Hematopoietic multipotent progenitor cell treated with erythropoietin and hydrocortisone succinate and interleukin-3 and kit ligand, for 15 days (in vitro differentiated cells): ENCODE measurements at places on chromosomes 16 and 17.
A peak's percentile ranks its signal among the peaks of the same experiment; 100 is the strongest.

GRCh38 chr17:40530531-40530994 is 29.1 kb upstream of the TNS4 start:
- DNase-seq: no peak

DNA sequence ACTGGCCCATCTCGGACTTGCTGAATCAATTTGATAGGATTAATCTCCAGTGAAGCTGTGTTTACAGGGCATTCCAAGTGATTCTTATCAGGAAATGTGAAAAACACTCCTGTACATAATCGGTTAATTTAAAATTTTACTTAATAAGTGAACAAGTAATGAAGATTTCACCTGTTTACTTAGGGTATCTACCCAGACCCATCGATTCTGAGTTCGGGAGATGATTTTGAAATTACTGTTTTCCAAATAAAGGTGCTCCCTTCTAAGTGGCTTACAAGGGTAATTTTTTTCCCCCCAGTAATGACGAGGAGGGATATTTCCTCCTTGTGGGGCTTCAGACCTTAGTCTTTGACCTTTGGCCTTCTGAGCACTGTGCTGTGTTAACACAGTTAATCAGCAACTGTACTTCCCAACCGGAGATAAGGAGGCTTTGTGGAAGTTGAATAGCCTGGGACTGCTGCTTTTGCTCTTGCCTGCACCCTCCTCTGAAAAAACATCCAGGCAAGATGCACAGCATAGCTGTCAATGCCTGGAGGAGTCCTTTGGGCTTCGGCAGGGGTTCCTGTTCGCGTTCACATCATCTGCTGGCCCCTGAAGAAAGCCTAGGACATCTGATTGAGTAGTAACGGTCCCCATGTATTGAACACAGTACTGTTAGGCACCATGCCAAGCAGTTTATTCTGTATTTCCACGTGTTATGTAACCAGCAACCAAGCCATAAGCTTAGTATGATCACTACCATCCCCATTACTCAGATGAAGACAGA is 1.8 kb downstream of the FAHD1 start:
- DNase-seq: no peak

DNA sequence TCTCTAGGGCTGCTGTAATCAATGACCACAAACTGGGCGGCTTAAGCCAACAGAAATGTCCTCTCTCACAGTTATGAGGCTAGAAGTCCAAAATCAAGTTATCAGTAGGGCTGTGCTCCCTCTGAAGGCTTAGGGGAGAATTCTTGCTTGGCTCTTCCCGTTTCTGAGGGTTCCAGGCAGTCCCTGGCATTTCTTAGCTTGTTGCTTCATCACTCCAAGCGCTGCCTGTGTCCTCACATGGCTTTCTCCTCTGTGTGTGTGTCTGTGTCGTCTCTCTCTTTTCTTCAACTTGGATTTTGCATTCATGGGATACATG is 13.7 kb upstream of the CDC42EP4 start:
- DNase-seq: no peak

DNA sequence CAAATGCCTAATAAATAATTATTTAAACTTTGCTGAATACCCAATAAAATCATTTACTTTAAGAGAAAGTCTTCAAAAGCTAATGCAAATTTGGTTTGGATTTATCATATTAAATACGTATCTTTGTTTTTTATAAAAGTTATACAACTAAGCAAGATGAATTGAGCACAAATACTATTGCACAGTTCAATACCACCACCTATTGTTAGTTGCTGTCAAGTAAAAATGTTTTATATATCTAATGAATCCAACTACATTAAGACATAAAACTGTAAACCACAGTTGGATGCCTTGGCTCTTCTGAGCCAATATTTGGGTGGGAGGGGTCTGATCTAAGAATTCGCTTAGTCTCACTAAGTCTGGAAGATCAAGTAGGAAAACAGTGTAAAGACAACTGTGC is 7.7 kb downstream of the FBXL20 start:
- no peak for DNase-seq

GRCh38 chr16:77612596-77612995 is 109.7 kb upstream of the NUDT7 start:
- no peak for DNase-seq

GRCh38 chr17:40309949-40310510 is 1.1 kb downstream of the RARA start:
- DNase-seq: no peak

DNA sequence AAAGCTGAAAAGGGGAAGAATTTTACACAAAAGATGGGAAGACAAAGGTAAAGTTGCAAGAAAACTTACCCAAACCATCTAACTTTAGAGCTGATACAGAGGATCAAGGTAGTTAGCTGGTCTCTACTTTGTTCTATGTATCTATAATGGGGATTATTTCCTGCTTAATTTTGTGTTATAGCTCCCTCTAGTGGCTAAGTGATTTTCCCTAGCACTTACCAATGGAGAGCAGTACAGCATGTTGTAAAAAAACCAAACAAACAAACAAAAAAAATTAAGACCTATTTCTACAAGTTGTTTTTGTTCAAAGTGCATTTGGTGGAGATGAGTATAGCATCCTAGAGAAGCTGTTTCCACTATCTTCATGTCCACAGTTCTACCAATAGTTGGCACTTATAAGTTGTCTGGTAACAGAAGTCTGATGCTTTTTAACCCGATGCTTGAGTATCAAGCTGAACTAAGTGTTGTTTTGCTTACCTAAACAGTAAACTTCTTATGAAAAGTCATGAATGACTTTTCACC is 7.5 kb downstream of the SRSF1 start:
- DNase-seq: peak; percentile 89

DNA sequence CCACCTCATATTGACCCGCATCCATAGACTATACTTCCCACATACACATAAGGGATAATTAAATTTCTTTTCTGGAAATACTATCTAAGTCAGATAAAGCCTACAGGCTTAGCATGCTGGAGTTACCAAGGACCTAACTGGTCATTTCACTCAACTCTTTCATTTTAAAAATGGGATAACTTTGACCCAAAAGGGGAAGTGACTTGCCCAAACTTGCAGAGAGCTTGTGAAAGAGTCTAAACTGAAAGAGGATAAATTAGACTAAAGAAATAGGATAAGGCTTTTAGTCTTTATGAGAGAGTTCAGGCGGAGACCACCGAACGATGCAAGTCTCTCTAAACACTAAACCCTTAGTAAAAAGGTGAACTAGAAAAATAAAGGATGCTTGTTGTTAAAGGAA is 3.9 kb upstream of the KRT33A start:
- DNase-seq: no peak

- no peak for DNase-seq
Observed at GRCh38 chr16:66695935-66696668, 441 bp downstream of the CMTM4 start.

- no peak for DNase-seq
Observed at GRCh38 chr17:72946156-72946555, 146.3 kb downstream of the SLC39A11 start.

DNA sequence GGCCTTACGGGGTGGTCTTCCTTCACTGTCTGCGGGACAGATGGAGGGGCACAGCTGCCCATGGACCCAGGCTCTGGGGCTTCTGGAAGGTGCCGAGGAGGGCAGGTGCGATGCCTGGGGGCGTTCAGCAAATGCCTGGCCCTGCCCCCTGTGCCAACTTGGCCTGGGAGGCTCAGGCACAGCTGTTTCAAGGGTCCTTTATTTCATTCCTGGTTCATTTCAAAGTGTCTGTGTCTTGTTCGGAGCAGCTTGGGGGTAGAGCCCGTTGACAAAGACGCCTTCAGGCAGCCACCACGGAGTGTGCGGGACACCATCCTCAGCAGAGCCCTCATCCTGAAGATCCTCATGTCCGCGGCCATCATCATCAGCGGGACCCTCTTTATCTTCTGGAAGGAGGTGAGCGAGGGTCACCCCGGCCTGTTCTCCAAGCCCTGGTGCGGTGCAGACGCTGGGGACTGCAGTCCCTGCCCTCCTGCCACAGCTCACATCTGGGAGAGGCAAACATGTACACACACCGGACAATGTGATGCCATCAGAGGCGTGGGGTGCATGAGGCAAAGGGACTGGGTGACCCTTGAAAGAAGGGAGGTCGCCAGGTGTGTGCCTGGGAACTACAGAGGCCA is 43.9 kb downstream of the MEAK7 start:
- no peak for DNase-seq

DNA sequence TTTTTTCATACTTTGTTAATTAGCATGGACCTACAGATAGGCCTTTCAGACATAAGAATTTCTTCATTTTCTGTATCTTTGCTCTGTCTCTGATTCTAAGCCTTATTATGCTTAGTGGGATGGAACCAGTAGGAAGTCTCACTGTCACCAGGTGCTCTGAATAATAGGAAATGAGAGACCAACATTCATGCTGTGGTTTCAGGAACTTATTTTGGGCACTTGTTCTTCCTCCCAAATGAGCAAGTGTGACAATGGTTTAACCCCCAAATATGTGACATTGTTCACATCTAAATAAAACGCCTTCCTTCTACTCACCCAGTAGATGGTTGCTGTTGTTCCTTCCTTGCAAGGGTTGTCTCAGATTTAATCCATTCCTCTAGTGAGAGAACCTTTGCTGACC is 100.2 kb downstream of the SYCE1L start:
- no peak for DNase-seq

DNA sequence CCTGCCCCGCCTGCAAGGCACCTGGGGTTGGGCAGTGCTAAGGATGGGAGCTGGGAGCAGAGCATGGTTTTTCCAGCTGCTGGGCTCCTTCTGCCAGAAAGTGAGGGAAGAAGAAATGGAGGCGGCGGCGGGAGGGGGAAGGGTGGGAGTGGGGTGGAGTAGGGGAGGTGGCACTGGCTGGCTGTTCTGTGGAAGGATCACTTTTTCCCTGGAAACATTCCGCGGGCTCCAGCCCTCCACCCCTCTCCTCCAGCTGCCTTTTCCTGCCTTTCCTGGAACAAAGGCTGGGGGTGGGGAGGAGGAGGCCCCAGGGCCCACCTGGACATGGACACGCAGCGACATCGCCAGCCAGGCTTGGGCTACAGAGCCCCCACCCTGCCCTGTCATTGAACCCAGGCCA is 41.1 kb downstream of the CFAP20 start:
- DNase-seq: no peak

GRCh38 chr16:66849549-66849948 is 5.3 kb downstream of the CA7 start:
- no peak for DNase-seq

DNA sequence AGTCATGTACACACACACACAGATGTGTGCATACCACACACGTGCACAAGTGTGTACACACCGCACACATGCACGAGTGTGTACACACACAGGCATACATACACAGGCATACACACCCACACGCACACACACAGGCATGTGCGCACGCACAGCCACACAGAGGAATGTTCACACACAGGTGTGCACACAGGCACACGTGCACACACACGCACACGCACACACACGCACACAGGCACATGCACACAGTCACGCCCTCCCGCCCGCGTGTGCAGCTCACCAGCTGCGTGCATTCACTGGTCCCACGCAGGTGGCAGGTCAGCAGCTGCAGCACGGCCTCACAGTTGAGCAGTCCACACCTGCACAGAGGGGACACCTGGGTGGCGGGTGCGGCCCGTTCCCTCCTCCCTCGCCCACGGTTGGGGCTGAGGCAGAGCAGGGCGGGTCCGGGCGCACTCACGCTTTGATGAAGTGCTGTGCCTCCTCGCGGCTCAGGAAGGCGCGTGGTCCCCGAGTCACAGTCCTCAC is 7.7 kb downstream of the TEPSIN start:
- no peak for DNase-seq

DNA sequence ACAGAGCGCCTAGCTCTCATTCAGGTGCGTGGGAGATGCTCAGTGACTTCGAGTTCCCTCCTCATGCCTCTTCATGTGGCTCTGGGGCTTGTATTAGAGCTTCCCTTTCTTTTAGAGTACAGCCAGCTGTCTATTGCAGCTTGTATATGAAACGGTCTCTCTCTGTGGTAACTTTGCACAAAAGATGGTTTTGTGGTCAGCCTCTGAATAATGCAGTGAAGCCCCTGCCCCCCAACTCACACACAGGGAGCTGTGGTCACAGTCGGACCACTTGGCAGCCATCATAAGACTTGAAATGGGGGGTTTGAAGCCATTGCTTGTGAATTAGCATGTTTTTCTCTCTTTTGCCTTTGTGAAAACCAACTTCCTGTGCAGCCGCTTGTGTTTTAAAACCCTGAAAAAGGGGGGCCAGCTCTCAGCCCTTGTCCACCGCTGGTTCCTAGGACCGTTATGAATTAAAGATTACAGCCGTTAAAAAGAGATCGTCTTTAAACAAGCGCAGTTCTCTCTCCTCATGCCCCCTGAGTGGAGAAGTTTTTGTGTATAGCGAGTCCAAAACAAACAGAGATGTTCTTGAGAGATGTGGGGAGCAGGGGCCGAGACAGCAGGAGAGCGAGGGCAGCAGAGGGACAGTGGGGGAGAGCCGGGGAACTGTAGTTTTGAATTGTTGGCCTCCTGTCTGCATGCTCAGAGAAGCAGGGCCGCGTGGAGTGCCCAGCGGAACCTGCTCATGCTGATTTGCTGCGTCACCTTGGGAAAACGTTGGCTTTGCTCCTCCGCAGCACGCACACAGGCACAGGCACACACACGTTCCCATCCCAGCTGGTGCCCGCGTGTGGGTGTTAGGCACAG is 199.0 kb downstream of the MSI2 start:
- DNase-seq: no peak

GRCh38 chr17:44907729-44908470 is 7.4 kb downstream of the GFAP start:
- no peak for DNase-seq

GRCh38 chr17:70624211-70624610 is 454.9 kb downstream of the KCNJ2 start:
- DNase-seq: no peak

GRCh38 chr17:50479522-50480141 is 972 bp downstream of the RSAD1 start:
- DNase-seq: peak; percentile 58

- DNase-seq: no peak
Observed at GRCh38 chr17:48155889-48156611, 48.5 kb downstream of the SNX11 start.

DNA sequence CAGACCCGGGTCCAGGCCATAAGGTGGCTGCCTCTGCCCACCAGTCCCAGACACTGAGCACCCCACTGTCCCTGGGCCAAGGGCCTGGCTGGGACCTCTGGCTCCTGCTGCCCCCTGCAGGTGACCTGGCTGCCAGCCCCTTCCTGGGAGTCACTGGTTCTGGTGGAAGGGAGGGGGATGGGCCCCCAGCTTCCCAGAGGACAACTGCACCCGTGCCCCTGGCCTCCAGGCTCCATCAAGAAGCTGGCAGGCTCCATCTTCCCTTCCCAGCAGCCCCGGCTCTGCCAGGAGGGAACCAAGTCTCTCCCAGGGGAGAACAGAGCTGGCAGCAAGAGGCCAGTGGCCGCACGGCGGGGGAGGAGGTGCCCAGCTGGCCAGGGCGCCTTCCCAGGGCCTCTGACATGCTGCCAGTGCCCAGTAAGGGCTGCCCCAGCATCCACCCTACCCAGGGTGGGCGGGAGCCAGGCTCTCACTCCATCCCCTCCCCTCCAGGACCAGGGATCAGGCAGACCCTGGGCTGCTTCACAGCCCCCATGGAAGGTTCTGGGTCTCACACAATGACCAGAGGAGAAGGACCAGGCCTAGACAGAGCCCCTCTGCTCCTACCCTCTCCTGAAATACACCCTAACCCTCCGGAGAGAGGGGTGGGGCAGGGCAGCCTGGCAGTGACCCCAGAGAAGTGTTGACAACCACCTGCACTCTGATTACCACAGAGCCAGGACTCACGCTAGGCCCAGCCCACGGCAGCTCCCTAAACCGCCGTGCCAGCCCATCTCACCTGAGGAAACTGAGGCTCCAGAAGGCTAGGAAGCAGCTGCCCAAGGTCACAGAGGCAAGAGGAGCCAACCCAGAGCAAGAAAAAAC is 3.6 kb downstream of the CLUH start:
- peak; percentile 22 for DNase-seq

GRCh38 chr17:31721291-31722025 is 137.6 kb downstream of the COPRS start:
- no peak for DNase-seq

- no peak for DNase-seq
Observed at GRCh38 chr17:39081851-39082250, 69.6 kb downstream of the PLXDC1 start.
